ENCODE measurements at places on chromosomes 2 and 18.

DNA sequence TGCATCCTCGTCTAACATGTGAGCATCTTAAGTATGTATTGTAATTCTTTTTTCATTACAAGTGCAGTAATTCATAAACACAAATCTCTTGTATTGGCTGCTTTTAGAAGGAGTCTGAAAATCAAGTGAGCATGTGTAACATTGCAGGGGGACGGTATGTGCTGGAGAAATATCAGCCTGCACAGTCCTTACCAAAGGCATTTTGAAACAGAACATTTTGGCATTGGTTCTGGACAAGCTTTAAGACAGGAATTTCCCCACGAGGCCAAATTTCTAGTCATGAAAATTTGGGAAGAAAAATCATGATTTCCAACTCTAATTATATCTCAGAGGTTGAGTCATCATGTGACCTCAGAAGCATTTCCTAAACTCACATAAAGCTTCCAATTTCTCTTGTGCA lies 24.7 kb upstream of the NRP2 start:
- no peak for DNase-seq

DNA sequence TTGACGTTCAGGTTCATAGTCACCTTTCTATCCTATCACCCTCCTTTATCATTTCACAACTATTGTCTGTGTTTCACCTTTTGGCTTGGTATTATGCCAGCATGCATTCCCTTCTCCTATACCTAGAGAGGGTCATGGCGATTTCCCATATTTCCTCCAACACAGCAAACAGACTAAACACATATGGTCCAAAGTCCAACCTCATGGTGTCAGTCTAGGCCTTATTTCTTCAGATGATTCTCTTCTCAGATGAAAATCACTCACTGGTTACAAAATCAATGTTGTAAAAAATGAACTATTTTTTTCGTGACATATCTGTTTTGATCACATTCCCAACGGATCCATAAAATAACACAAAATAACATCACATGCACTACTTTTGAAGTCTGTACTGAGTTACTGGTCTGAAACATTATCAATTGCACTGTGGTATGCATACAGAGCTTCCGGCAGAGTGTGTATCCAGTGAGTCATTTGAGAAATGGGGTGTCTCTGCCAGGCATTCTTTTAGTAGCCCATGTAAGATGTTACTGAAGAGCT lies 204.8 kb upstream of the GALNT5 start:
- DNase-seq: no peak

GRCh38 chr2:189285349-189285748 lies 105.8 kb upstream of the COL5A2 start:
- no peak for DNase-seq

- DNase-seq: no peak
Observed at GRCh38 chr2:223537651-223538601, 64.2 kb downstream of the SCG2 start.

GRCh38 chr2:235148201-235149170 lies 196.7 kb downstream of the SH3BP4 start:
- DNase-seq: no peak

- no peak for DNase-seq
Observed at GRCh38 chr2:202700075-202700901, 65.5 kb downstream of the FAM117B start.

- no peak for DNase-seq
Observed at GRCh38 chr2:8132351-8132831, 549.5 kb upstream of the ID2 start.

DNA sequence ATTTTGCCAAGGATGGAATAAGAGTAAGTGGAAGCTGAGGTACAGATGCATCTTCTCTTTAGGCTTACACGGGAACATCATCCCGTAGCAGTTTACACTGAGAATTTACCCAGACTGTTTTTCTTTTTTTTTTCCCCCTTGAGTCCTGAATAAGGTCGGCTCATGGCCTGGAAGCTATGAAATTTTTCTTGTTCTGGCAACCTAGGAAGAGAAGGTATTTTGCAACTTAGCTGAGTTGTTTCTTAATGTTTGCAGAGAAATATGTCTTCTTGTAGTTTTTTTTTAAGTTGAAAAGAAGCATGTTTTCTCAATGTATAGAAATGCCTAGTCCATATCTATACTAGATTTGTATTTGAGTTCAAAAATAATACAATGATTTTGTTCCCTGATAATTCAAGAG lies 712.5 kb downstream of the TDRD15 start:
- no peak for DNase-seq

DNA sequence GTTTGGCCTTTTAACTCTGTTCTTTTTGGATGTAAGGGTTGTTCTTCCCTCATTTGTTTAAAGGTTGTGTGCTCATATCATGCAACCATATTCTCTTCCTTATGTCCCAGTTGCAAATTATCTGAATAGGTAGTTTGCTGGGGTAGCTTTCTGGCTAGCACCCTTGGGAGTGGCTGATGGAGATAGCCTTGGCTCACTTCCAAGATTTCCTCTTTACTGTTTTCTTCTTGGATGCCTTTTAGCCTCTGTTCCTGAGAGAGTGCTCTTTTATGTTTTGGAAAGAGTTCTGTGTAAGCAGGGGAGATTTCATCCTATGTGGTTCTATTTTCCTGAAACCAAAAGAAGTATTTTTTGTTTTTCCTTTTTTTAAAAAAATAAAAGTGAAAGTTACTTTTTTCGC lies 25.4 kb downstream of the USP14 start:
- no peak for DNase-seq

- no peak for DNase-seq
Observed at GRCh38 chr2:139033300-139033699, 253.1 kb upstream of the NXPH2 start.

- DNase-seq: no peak
Observed at GRCh38 chr2:217313386-217313785, 453.5 kb upstream of the TNP1 start.

DNA sequence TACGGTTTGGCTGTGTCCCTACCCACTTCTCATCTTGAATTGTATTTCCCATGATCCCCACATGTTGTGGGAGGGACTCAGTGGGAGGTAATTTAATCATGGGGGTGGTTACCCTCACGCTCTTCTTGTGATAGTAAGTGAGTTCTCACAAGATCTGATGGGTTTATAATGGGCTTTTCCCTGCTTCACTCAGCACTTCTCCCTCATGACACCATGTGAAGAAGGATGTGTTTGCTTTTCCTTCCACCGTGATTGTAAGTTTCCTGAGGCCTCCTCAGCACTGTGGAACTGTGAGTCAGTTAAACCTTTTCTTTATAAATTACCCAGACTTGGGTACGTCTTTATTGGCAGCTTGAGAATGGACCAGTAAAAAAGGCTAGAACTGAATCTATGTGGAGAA lies 750.0 kb upstream of the ID2 start:
- no peak for DNase-seq

DNA sequence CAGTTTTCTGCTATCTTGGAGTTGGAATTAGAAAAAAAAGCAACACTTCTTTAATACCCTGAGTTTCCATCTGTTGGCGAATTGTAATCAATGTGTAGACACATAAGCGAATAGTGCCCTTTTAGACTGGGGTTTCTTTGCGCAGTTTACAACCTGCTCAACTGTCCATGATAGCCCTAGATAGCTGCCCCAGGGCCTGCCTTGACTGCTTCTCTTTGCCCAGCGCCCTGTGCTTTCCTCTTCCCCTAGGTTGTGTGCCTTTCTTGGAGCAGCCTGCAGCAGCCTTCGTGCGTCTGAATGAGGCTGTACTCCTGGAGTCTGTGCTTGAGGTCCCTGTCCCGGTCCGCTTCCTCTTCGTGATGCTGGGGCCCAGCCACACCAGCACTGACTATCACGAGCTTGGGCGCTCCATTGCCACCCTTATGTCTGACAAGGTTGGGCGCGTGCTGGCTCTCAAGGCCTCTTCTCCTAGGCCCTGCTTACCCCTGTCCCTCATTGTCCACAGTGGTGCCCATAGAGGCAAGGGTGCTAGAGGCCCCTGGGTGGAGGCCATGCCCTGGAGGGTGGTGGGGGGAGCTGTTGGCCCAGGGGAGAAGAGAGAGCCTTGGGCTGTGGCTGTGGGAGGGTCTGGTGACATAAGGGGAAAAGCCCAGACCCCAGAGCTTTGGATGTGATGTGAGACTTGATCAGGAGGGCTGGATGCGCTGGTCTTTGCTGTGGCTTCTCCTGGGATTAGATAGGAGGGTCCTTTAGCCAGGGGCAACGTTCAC lies 6.9 kb downstream of the SLC4A3 start:
- no peak for DNase-seq

GRCh38 chr2:29114586-29114945 lies 649 bp upstream of the CLIP4 start:
- no peak for DNase-seq

DNA sequence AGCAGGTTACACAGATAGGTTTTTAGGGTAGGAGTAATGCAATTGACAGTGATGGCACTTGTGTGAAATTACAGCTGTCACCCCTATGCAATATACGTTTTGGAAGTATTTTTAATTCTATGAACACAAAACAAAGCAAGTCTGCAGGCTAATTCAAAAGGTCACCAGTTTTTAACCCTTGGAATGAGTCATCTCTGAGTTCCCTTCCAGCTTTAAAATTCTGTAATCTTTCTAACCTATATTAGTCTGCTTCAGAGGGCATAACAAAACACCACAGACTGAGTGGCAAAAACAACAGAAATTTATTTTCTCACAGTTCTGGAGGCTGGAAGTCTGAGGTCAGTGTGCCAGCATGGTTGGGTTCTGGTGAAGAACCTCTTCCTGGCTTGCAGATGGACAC lies 596.9 kb upstream of the HNMT start:
- DNase-seq: no peak

DNA sequence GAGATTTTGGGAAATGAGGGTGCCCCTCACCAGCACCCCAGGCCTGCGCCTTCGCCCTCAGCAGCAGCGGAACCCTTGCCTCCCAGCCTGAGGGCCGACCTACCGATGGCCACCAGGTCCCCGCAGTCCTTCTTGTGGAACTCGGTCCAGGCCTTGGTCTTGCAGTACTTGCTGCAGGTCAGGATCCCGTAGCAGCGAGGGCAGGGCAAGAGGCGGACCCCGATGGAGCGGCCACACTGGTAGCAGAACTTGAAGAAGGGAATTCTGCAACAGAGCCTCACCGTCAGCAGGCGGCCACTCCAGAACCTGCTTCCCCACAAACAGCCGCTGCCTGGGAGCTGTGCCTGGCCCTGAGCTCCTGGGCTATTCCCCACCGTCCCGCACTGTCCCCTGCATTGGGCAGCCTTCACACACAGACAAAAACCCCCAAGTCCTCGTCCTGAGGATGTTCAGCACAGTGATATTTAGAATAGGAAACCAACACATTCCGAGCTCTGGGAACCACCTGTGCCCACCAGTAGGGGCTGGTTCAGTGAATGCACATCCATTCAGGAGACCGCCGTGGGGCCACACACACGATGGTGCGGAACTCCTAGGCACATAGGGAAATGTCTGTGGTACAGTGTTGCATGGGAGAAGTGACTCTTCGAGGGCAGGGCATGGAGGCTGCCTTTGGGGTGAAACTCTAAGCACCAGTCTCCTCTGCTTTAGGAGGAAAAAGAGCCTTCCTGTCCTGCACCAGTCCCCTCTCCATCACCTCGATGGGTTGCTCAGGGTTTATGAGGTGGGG lies 45.6 kb downstream of the GPC1 start:
- no peak for DNase-seq

- no peak for DNase-seq
Observed at GRCh38 chr2:212842544-212843185, 304.1 kb upstream of the ERBB4 start.

GRCh38 chr2:232835687-232836208 lies 34.3 kb upstream of the SNORC start:
- no peak for DNase-seq

- DNase-seq: no peak
Observed at GRCh38 chr2:240390091-240391073, 45.1 kb upstream of the GPC1 start.

DNA sequence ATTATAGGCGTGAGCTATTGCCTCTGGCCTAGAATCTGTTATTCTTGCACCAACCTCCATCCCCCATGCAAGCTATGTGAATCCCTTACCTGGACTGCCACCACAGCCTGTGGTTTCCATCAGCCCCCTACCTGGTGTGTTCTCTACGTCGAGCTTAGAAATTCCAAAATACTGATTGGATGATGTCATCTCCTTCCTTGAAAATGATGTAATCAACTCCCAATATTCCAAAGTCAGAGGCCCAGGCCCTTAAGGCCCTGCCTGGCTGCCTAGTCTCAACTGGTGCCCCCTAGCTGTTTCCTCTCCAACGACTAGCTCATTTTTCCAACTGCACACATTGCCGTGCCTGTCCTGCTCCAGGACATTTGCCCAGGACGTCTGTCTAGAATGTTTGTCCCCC lies 41.3 kb upstream of the GBX2 start:
- no peak for DNase-seq

DNA sequence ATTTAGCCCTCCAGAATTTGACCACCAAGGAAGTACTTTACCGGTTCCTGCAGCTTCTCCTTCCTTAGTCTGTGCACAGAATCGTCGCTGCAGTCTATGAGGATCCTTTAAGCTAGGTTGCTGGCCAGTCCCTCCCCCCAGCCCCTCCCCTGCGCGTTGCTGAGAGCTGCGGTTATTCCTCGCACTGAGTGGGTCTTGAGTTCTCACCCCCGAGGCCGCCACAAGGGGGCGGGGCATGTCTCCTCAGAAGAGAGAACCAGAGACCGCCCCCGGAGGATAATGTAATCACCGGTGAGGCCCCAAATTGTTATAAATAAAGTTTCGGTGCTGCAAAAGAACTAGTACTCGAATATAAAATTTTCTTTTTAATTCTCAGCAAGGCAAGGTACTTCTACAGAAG lies 1184.9 kb upstream of the CDH2 start:
- DNase-seq: no peak

DNA sequence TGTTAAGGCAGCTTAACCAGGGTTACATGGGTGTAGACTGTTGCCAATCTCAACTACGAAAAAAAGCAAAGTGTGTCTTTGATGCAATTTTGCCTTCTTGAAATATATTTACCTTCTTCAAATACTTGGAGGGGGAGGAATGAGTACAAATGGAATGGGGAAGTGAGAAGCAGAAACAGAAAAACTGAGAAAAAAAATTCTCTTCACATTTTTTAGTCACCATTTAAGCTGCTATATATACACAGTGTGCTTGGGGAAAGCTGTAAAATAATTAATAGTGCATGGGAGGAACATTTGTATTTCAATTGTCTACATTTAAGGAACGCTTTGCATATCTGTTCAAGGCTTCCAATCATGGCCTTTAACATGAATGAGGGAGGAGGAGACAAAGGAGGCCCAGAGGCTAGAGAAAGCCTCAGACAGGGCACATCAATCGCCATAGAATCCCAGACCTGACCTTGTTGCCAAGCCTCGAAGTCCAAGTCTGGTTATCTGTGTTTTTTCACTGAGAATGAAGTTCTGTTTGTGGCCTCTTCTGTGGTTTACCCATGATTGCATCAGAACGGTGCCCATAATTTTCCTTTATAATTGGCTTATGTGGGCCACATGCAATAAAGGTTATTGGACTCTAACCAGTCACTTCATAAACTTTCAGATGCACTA lies 158.6 kb downstream of the PIK3C3 start:
- DNase-seq: peak; percentile 44

- DNase-seq: no peak
Observed at GRCh38 chr2:186036862-186037449, 298.4 kb downstream of the FSIP2 start.

GRCh38 chr18:40925071-40925541 lies 1029.9 kb upstream of the PIK3C3 start:
- no peak for DNase-seq

All from SIG-M5 (cell line).